Muscle of leg (tissue), 16 donors: ENCODE measurements at places on chromosomes 11 and 22. TPM values are rescaled to one million over a fixed set of nuclear protein-coding genes. Genes with fewer than 3 reads are reported as not detected.

- H3K4me3 ChIP-seq, result no peak overlapping the region
- no peak overlapping the region for H3K27ac ChIP-seq
- no peaks in the 10 kb centered on the region for H3K27me3 ChIP-seq
- peaks cover 13% of the 10 kb centered on the region for H3K36me3 ChIP-seq
- DNase-seq, result no peak
Observed at GRCh38 chr22:37497062-37497599, 10.9 kb upstream of the MFNG start.

GRCh38 chr11:11171854-11172253 lies 181.2 kb downstream of the CSNK2A3 start:
- no peak overlapping the region for H3K4me3 ChIP-seq
- H3K27ac ChIP-seq, result peak overlapping the region; percentile 77
- DNase-seq, result peak; percentile 50
- peaks cover 39% of the 10 kb centered on the region for H3K4me1 ChIP-seq
- H3K27me3 ChIP-seq, result no peaks in the 10 kb centered on the region
- no peaks in the 10 kb centered on the region for H3K36me3 ChIP-seq

QSER1 gene
- polyA plus RNA-seq, result 18.1 TPM

MUC2 gene
- 2.2 TPM for polyA plus RNA-seq

GRCh38 chr22:46090036-46090591 lies 60.2 kb upstream of the PPARA start:
- no peak for DNase-seq
- H3K4me3 ChIP-seq, result no peak overlapping the region
- peaks cover 65% of the 10 kb centered on the region for H3K36me3 ChIP-seq
- H3K27ac ChIP-seq, result peak overlapping the region; percentile 14
- peaks cover 66% of the 10 kb centered on the region for H3K4me1 ChIP-seq
- H3K27me3 ChIP-seq, result no peaks in the 10 kb centered on the region

TPBGL gene
- 0.09 TPM for polyA plus RNA-seq

GRCh38 chr11:58199271-58199670 lies 4.7 kb downstream of the OR1S2 start:
- no peaks in the 10 kb centered on the region for H3K27me3 ChIP-seq
- no peak overlapping the region for H3K4me3 ChIP-seq
- DNase-seq, result no peak
- no peak overlapping the region for H3K27ac ChIP-seq
- H3K36me3 ChIP-seq, result no peaks in the 10 kb centered on the region
- no peaks in the 10 kb centered on the region for H3K4me1 ChIP-seq

GRCh38 chr22:19862619-19863246 lies 8.1 kb upstream of the GNB1L start:
- no peaks in the 10 kb centered on the region for H3K4me1 ChIP-seq
- no peak overlapping the region for H3K27ac ChIP-seq
- H3K36me3 ChIP-seq, result peaks cover 2% of the 10 kb centered on the region
- no peak overlapping the region for H3K4me3 ChIP-seq
- no peaks in the 10 kb centered on the region for H3K27me3 ChIP-seq

DNA sequence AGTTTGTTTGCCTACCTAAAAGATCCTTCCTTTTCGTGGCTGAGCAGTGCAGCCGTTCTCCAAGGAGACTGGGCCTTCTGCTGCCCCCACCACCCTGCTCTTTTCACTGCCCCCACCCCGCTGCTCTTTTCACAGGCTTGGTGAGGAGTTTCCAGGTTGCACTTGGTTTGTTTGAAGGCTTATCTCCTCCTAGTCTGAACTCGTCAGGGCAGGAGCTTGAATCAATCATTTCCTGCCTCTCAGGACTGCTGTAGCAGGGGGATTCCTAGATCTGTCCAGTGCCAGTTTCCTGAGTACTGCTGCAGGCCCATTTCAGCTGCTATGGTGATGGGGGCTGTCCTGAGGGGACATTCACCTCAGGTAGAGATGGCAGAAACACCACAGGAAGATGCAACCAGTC lies 10.0 kb downstream of the MED15 start:
- no peaks in the 10 kb centered on the region for H3K27me3 ChIP-seq
- no peak for DNase-seq
- H3K4me3 ChIP-seq, result no peak overlapping the region
- H3K36me3 ChIP-seq, result peaks cover 32% of the 10 kb centered on the region

- H3K27ac ChIP-seq, result peak overlapping the region; percentile 2
- DNase-seq, result peak; percentile 62
- H3K36me3 ChIP-seq, result peaks cover 32% of the 10 kb centered on the region
- H3K27me3 ChIP-seq, result no peaks in the 10 kb centered on the region
- no peak overlapping the region for H3K4me3 ChIP-seq
Observed at GRCh38 chr11:74822170-74822569, 73.5 kb downstream of the RNF169 start.

TRPT1 gene
- 68.9 TPM for polyA plus RNA-seq

- no peaks in the 10 kb centered on the region for H3K36me3 ChIP-seq
- H3K27ac ChIP-seq, result no peak overlapping the region
- DNase-seq, result peak; percentile 43
- no peak overlapping the region for H3K4me3 ChIP-seq
- H3K4me1 ChIP-seq, result peaks cover 22% of the 10 kb centered on the region
Observed at GRCh38 chr22:45905924-45906865, 70.8 kb downstream of the WNT7B start.

- H3K4me3 ChIP-seq, result no peak overlapping the region
- H3K4me1 ChIP-seq, result peaks cover 70% of the 10 kb centered on the region
- peaks cover 27% of the 10 kb centered on the region for H3K27me3 ChIP-seq
- no peak for DNase-seq
- H3K27ac ChIP-seq, result peak overlapping the region; percentile 47
Observed at GRCh38 chr22:29070490-29070889, 2.3 kb upstream of the KREMEN1 start.

DNA sequence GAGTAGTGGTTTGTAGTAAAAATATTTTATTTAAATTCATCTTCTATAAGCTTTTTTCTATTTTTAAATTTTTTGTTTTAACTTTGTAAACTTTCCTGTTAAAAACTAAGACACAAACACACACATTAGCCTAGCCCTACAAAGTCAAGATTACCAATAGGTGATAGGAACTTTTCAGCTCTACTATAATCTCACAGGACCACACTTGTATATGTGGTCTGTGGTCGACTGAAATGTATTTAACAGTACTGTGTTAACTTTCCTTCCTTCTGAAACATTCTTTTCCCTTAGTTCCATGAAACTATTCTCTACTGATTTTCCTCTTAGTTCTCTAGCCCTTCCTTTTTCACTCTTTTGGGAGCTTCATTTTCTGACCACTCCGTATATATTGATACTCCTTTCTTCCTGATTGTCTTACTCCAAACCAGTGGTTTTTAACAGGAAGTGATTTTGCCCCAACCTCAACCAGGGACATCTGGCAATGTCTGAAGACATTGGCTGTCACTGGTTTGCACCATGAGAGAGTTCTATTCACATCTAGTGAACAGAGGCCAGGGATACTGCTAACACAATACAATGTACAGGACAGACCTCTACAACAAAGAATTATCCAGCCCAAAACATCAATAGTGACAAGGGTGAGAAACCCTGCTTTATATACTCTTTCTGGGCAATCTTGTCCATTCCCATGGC lies 8.8 kb downstream of the ZW10 start:
- H3K4me1 ChIP-seq, result no peaks in the 10 kb centered on the region
- no peak overlapping the region for H3K27ac ChIP-seq
- no peak overlapping the region for H3K4me3 ChIP-seq
- no peaks in the 10 kb centered on the region for H3K27me3 ChIP-seq
- H3K36me3 ChIP-seq, result peaks cover 24% of the 10 kb centered on the region

- peaks cover 6% of the 10 kb centered on the region for H3K27me3 ChIP-seq
- peak; percentile 83 for DNase-seq
- peak overlapping the region; percentile 42 for H3K27ac ChIP-seq
- H3K4me3 ChIP-seq, result no peak overlapping the region
- H3K4me1 ChIP-seq, result peaks cover 18% of the 10 kb centered on the region
Observed at GRCh38 chr11:125070699-125071254, 7.7 kb downstream of the SLC37A2 start.

DNA sequence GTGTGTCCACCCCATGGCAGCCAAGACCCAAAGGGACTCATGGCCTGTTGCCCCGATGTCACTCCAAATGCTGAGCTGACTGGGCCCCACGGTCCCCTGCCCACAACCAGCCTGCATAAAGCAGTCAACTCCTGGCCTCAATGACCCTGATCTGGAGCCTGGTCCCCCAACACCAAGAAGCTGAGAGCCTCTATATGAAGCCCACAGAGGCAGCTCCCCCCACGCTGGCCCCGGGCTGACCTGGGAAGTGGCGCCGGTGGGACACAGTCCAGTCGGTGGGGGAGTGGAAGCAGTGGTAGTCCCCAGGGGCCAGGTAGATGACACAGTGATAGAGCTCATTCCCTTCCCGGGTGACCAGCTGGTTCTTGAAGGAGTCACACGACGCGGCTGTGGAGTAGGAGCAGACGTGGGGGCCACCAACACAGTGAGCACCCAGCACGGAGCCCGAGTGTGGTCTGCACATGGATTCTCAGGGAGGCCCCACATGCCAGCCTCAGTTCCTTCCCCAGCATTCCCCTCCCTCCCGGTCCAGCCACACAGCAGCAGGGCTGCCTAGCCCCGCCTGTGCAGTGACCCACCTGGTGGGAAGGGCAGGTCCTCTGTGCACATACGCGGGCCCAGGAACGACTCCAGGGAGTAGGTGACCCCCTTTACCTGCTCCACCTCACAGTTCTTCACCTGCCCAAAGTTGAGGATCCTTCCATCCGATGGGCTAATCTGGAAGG lies 41.1 kb downstream of the PISD start:
- no peaks in the 10 kb centered on the region for H3K27me3 ChIP-seq
- no peak for DNase-seq
- H3K36me3 ChIP-seq, result peaks cover 67% of the 10 kb centered on the region
- peaks cover 25% of the 10 kb centered on the region for H3K4me1 ChIP-seq
- no peak overlapping the region for H3K27ac ChIP-seq
- no peak overlapping the region for H3K4me3 ChIP-seq

OR51E2 gene
- polyA plus RNA-seq, result 0.79 TPM

DNA sequence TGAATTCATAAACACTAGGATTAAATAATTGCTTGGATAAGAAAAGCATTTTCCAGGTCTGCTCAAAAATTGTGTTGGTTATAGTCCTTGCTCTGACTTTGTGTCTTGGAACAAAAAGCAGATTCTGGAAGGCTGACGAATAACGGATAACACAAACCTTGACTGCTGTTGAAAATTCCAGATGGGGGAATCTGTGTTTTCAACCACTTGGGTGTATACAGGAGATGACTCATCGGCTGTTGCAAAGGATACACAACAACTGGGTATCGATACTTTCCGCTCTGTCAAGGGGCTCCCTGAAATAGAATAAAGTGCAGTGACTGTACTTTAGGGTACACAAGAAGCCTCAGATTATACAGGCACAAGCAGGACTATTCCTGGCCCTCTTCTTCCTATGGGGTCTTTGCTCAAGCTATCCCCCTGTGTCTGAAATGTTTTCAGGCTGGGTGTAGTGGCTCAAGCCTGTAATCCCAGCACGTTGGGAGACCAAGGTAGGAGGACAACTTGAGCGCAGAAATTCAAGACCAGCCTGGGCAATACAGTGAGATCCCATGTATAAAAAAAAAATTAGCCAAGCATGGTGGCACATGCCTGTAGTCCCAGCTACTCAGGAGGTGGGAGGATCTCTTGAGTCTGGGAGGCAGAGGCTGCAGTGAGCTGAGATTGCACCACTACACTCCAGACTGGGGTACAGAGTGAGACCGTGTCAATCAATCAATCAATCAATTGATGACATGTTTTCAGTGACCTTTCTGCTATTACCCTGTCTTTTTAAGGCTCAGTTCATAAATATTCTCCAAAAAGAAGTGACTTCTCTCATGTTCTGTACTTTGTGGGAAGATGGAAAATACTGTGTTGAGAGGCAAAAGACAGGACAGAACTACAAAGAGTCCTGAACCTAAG lies 48.6 kb upstream of the UCP3 start:
- H3K27me3 ChIP-seq, result no peaks in the 10 kb centered on the region
- H3K27ac ChIP-seq, result no peak overlapping the region
- H3K4me1 ChIP-seq, result peaks cover 3% of the 10 kb centered on the region
- H3K4me3 ChIP-seq, result no peak overlapping the region

ADM2 gene
- polyA plus RNA-seq, result 0.56 TPM

DNA sequence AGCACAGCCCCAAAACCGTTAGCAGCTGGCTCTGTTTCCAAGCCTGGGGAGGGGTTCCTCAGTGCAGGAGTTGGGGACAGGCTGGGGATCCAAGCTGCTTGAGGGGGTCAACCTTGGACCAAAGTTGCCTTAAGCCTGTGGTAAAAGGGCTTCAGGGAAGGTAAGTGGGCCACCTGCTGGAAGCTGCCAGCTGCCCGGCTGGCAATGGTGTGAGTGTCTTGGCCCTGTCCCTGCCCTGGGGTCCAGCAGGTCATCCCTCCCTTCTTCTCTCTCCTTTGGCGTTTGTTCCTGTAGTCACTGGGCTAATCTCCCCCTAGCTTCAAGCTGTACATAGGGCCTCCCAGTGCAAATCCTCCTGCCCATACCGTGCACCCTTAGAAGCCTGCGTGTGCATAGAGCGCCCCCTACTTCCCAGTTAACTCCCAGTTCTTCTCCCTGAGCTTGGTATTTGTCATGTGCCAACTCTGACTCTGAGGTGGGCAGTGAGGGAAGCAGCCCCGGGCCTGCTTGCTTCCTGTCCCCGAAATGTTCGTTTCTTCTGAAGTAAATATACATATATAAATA lies 4.4 kb downstream of the TMEM258 start:
- no peak overlapping the region for H3K4me3 ChIP-seq
- H3K27me3 ChIP-seq, result no peaks in the 10 kb centered on the region
- no peak for DNase-seq
- peaks cover under 1% of the 10 kb centered on the region for H3K4me1 ChIP-seq

TEX54 gene
- not detected for polyA plus RNA-seq

- peaks cover 25% of the 10 kb centered on the region for H3K4me1 ChIP-seq
- no peak overlapping the region for H3K27ac ChIP-seq
- no peaks in the 10 kb centered on the region for H3K27me3 ChIP-seq
- DNase-seq, result no peak
- no peak overlapping the region for H3K4me3 ChIP-seq
Observed at GRCh38 chr22:41239443-41240128, 1.1 kb downstream of the CHADL start.

- peak overlapping the region; percentile 25 for H3K27ac ChIP-seq
- H3K27me3 ChIP-seq, result no peaks in the 10 kb centered on the region
- no peak overlapping the region for H3K4me3 ChIP-seq
- DNase-seq, result peak; percentile 60
Observed at GRCh38 chr11:77400775-77401449, 73.0 kb downstream of the PAK1 start.

SCUBE1 gene
- polyA plus RNA-seq, result 0.19 TPM

- H3K4me1 ChIP-seq, result peaks cover 2% of the 10 kb centered on the region
- no peak overlapping the region for H3K4me3 ChIP-seq
- peak overlapping the region; percentile 69 for H3K27ac ChIP-seq
Observed at GRCh38 chr11:96127596-96127959, 203.7 kb upstream of the MTMR2 start.

ANKK1 gene
- 0.25 TPM for polyA plus RNA-seq

DNA sequence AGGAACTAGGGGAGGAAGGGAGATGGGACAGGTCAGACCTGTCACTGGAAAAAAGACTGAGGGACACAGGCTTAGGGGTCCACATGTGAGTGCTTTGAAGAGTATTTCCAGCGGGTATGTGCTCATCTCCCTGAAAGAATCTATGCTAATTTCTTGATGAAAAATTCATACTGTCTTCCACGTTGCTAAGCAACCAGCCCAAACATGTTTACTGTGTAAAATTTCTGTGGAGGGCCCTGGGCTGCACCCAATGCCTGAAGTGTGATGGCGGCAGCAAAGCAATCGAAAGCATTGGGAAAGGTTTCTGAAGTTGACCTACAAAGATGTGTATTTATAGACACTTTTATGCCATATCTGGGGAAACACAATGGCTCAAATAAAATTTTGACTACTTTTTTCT lies 7.4 kb downstream of the SYT13 start:
- DNase-seq, result peak; percentile 31
- H3K27ac ChIP-seq, result no peak overlapping the region
- no peaks in the 10 kb centered on the region for H3K36me3 ChIP-seq
- H3K27me3 ChIP-seq, result no peaks in the 10 kb centered on the region

MN1 gene
- 16.3 TPM for polyA plus RNA-seq

- H3K27ac ChIP-seq, result no peak overlapping the region
- DNase-seq, result no peak
- no peak overlapping the region for H3K4me3 ChIP-seq
- no peaks in the 10 kb centered on the region for H3K36me3 ChIP-seq
Observed at GRCh38 chr11:115179636-115180035, 324.6 kb downstream of the CADM1 start.
